Activated T-helper 1 cell treated with anti-CD3 and anti-CD28 coated beads, Interleukin-2, amount 50 U/mL, for 16 hours (primary cell): ENCODE measurements at places on chromosomes 6 and 20.

- DNase-seq, result no peak
Observed at GRCh38 chr20:17227669-17228623, 1.1 kb downstream of the PCSK2 start.

- peak; percentile 46 for DNase-seq
Observed at GRCh38 chr20:4613718-4614620, 107.7 kb upstream of the PRND start.

DNA sequence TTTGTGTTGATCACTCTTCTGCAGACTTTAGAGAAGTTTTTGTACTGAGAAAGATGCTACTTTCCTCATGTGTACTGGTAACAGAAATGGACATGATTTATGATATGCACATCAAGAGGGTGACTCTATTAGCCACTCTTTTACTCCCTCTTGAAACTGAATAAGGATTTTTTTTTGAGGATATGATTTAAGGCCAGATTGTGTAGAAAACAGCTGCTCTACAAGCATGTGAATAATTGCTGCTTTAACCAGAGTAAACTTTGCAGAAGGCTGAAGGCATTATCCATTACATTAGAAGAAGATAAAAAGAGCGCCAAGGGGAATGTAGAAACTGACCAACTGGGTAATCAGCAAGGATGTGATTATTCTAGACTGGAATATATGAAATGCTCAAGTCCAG is 276.2 kb upstream of the MAP3K7 start:
- no peak for DNase-seq

DNA sequence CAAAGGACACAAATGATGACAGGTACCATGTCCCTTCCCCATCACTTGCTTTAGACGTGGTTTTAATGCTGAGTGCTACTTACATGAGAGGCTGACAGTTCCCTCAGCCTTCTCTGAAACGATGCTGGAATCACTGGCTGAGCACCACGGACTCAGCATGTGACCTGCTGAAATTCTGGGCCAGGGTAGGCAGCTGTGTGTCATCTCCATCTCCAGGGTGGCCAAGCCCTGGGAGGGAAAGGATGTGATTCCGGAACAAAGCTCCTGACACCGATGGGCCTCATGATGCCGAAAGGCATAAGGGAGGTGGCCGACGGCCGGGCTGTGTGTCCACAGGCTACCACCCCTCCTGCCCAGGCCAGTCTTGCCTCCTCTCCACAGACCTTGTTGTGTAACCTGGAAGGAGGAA is 184.3 kb upstream of the CST7 start:
- DNase-seq, result no peak

GRCh38 chr6:116443105-116443504 is 18.1 kb upstream of the CALHM6 start:
- DNase-seq, result no peak

- no peak for DNase-seq
Observed at GRCh38 chr6:84657486-84657885, 106.9 kb downstream of the TBX18 start.

DNA sequence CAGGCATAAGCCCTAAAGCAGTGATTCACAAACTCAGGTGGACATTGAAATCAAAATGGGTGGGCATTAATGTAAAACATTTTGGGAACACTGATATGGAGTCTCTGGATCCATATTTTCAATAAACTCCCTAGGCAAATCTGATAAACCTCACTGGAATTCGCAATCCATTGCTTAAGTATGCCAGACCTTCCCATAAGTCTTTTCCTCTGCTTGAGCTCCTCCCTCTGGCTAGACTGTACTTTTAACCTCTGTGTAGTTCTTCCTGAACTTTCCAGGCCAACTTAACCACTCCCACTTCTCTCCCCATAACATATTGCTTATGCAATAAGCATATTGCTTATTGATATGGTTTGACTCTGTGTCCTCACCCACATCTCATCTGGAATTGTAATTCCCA is 629.7 kb upstream of the IMPG1 start:
- no peak for DNase-seq

DNA sequence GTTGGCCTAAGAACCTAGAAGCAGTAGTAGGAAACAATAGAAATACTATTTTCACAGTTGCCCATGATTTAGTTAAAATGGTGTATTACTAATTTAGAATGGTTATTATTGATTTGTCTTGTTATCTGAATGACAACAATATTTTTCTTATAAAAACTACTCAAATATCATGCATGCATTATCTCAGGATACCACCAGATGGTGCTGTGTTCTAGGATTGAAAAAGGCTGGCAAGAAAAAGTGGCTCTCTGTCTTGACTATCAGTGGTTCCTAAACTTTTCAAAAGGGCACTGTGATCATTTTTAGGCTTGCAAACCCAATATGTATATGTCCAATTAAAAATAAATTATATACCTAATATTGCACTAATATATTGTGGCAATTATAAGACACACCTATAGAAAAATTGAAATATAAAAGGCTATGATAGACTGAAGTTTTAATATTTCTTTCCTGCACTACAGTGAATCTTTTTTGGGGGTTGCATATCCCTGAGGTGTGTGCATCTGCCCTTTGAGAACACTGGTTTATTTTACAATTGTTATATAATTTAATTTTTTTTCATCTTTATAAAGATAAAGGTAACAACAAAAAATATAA is 131.7 kb upstream of the MLIP start:
- no peak for DNase-seq

- DNase-seq, result no peak
Observed at GRCh38 chr6:140281236-140281635, 906.8 kb upstream of the CITED2 start.

DNA sequence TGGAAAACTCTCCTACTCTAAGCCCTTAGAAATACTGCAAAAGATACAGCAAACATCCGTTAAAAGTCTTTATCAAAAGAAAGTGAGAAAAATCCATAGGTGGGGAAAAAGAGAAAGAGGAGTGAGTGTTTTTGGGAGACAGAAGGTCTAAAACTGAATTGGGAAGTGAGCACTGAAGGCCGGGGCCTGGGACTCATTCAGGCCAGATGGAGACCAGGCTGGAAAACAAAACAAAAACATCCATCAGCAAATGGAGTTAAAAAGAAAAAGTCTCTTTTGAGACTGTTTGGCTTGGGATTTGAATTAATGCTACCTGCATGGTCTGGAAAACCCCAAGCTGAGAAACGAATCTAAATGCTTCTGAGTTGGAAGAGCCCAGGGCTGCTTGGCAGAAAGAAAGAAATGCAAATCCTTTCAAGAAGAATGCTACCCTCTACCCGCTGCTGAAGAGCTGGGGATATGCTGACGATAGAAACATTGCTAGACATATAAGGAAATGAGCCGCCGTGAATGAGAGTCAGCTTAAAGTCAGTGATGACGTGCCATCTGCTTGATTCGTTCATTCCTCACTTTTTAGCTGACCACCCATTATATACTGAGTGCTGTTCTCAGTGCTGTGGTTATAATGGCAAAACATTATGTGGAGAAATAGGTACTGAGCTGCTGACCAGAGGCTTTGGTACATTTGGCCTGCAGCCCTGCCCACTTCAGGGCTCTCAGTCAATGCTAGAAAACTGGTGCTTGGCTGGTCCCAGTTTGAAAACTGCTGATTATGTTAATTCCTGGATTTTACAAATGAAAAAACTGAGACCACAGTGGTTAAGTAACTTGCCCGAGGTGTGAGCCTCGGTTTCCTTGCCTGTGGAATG is 28.0 kb upstream of the TULP4 start:
- DNase-seq, result no peak

DNA sequence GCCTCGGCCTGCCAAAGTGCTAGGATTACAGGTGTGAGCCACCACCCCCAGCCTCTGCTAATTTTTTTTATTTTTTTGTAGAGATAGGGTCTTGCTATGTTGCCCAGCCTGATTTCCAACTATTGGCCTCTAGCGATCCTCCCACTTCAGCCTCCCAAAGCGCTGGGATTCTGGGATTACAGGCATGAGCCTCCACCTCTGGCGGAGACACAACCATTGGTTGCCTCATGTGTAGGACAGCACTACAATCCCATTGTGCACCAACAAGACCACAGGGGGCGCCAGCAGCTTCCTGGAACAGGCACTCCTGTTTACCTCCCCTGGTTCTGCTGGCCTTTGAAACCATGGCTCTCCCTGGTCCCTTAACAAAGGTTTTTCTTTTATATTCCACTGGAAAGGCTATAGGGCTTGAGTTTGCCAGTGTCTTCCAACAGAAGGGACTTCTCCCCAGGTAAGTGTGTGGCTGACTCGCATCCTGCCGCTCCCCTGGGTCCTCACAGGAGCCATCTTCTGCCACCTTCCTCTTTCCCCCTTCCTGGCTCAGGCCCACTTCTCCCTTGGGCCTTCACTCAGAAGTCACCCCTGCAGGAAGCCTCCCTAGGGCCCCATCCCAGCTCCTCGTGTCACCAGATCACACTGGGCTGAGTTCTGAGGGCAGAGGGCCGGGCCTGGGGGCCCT is 39.2 kb upstream of the TLDC2 start:
- DNase-seq, result no peak

DNA sequence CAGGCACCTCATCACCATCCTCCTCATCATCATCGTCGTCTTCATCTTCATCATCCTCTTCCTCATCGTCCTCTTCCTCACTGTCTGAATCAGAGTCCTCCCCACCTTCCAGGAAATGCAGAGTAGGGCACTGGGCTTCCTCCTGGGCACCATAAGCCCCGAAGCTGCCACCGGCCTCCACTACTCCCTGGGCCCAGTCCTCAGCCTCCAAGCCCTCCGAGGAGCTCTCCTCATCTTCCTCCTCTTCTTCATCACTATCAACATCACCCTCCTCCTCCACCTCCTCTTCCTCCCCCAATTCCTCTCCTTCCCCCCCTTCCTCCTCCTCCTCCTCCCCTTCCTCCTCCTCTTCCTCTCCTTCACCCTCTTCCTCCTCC is 1.7 kb downstream of the CENPB start:
- DNase-seq, result no peak

- no peak for DNase-seq
Observed at GRCh38 chr6:25173951-25174474, 105.2 kb upstream of the CARMIL1 start.

GRCh38 chr20:11204926-11205768 is 531.3 kb upstream of the JAG1 start:
- no peak for DNase-seq

DNA sequence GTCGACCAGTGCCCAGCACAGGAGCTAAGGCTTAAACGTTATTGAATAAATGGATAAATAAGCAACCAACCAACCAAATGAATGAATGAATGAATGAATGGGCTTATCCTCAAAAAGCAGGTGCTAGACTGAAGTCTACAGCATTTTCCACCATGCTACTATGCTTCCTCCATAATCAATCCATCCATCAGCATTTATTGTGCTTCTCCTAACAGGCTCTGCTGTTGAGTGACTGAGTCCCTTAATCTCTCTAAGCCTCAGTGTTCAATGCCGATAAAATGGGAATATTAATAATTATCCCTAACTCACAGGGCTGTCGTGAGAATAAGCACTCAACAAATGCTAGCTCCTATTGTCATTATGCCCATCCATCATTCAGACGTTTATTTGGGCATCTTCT is 4.6 kb upstream of the NOL4L start:
- no peak for DNase-seq

DNA sequence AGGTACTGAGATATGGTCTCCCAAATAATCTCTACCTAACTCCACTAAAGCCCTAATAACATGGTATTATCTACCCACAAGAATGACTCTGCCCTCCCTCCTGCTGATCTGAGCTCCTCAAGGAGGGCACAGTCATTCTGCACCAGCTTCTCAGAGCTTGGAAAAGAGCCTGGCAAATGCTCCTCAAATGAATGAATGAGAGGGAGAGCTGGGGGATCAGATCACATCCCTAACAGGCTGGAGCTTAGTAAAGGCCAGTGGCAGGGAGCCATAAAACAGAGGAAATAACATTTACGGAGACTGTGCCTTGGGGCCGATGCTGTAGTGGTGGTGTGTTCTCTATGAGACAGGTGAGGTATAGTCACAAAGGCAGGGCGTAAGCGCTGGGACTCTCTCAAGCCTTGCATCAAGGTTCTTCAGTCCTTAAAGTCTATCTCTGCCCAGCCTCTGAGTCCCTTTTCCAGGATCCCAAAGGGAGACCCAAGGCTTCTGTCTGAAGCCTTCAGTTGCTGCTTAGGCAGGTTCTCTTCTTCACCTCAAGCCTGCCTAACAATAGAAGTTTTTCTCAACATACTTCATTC is 7.2 kb upstream of the NNAT start:
- DNase-seq, result no peak

DNA sequence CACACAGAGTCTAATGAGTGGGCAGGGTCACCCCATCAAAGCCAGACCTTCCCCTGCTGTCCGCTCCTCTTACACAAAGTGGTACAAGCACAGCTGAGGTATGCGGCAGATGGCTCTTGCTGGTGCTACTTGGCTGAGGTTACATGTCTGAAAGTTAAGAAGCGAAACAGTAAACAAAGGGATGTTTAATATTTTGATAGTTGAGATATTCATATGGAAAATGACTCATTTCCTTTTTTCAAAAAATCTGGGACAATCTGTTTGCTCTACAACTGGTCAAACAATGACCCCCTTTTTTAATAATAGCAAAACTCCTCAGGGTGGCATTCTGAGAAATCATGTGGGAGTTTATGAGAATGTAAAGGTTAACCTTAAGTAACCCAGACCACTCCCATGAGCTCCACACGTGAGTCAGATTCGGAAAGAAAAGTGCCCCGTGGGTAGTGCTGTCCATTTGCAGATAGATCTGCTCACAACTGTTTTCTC is 245.3 kb downstream of the TBXT start:
- no peak for DNase-seq

GRCh38 chr20:63846128-63846771 is 15.0 kb upstream of the ABHD16B start:
- DNase-seq, result no peak

DNA sequence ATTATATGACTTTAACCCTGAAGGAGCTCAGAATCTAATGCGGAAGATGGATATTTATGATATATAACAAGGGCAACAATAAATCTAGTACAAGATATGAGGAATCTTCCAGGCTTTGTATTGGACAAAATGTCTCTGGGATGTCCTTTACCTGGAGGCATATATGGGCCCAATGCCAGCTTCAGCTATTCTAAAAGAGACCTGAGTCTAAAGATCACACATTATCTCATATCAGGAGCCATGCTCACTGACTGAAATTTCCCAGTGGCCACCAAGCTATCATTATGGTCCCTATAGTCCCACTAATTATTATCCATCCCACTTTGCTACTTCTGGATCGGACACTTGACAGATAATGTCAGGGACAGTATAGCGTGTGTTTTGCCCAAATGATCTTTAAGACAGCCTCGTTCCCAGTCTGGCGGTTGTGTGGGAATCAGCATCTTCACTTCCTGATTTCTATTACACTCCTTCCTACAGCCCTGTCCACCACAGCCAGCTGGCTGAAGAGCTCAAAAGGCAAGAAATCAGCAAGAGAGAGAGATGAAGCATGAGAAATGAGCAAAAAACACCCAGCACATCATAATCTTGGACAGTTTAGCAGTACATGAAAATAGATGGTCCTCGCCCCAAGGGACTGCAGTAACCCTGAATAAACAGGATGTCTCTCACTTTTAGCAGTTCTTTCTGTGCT is 34.9 kb downstream of the KLHL31 start:
- no peak for DNase-seq

GRCh38 chr6:90545448-90545847 is 41.4 kb downstream of the MAP3K7 start:
- no peak for DNase-seq

GRCh38 chr6:132708771-132709170 is 5.1 kb downstream of the VNN1 start:
- no peak for DNase-seq
